ENCODE measurements at places on chromosomes 1 and 21.

DNA sequence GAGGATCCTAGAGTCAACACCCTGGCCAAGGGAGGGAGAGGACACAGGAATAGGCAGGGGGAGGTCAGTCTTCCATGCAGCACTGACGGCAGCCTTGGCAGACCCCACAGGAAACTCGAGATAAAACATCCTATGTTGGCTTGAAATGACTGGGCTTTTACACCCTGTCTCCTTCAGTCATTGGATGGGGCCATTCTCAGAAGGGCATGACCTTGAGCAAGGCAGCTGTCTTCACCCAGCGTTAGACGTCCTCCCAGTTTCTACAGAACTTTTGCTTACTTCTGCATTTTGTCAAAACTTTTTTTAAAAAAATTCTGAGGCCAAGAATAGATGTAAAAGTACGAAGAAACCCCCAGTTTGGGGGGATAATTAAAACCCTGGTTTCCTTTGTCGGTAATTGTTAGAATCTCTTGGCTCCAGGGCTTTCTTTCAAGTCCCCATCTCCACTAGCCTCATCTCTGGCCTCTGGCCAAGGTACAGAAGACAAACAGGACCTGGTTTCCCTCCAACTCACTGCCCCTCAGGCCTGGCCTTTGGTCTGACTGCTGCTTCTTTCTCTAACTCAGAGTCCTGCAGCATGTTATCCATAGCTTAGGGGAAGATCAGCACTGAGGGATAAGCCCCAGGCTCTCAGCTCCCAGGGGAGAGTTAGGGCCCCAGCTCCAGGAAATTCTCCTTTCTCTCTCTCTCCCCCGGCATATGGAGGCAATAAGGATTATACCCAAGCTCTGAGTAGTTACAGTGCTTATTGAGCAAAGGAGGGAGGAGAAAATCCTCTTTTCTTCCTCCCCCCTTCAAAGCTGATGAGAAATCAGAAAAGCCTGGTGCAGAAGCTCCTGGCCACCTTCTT, 51.6 kb upstream of the KCND3 start:
- DNase-seq: no peak

GRCh38 chr1:57252597-57253294, 171.1 kb downstream of the DAB1 start:
- no peak for DNase-seq

DNA sequence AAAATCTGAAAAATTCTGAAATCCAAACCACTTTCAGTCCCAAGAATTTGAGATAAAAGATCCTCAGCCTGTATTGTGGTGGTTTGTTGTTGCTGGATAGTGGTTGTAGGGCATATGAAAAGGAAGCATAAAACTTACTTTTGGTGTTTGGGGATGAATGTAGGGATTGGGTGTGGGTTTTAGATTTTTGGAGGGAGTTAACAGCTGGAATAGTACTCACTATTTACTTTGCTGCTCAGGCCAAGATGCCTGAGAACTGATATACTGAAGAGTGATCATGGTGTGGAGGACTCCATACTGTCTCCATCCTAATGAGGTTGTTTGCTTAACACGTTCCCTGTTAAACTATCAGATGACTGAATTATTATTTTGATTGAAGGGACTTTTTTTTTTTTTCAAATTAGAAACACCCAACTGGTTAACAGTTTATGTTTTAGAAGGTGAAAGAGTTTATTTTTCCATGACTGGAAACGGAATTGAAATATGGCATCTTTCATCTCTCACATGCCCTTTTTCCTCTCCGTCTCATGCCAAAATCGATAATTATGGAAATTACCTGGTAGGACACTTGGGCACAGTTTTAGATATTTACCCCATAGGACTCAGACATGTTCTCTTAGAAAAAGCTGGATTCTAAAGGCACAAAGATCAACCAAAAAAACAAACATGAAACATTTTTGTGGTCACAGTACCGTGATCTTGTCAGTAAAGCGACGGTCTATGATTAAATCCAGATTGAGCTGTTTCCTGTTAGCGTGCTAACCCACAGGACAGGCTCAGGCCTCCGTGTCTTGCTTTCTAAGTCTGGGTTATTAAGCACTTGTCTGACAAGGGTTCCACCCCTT, 37.3 kb downstream of the RGL1 start:
- no peak for DNase-seq

DNA sequence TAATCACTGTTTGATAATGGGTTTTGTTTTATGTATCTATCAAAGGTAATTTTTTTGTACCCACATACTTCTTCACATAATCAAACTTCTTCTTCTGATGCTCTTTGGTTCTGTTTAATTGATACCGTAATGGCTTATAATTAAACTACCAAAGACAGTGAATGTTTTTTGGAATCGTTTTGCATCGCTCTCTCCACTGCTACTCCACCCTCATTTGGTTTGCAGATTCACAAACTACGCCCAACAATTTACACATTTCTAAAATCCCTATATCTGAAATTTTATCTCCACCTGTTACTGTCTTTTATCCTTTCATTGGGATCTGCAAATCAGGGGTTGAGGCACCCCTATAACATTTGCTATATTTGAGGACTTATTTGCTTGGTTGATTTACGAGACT, 319.6 kb downstream of the RWDD3 start:
- no peak for DNase-seq

- DNase-seq: peak; percentile 59
Measured at GRCh38 chr1:36963006-36963405, 71.3 kb downstream of the GRIK3 start.

GRCh38 chr21:44989537-44989886, 49.7 kb downstream of the SLX9 start:
- no peak for DNase-seq

- DNase-seq: no peak
Measured at GRCh38 chr1:70966018-70966638, 81.5 kb downstream of the PTGER3 start.

DNA sequence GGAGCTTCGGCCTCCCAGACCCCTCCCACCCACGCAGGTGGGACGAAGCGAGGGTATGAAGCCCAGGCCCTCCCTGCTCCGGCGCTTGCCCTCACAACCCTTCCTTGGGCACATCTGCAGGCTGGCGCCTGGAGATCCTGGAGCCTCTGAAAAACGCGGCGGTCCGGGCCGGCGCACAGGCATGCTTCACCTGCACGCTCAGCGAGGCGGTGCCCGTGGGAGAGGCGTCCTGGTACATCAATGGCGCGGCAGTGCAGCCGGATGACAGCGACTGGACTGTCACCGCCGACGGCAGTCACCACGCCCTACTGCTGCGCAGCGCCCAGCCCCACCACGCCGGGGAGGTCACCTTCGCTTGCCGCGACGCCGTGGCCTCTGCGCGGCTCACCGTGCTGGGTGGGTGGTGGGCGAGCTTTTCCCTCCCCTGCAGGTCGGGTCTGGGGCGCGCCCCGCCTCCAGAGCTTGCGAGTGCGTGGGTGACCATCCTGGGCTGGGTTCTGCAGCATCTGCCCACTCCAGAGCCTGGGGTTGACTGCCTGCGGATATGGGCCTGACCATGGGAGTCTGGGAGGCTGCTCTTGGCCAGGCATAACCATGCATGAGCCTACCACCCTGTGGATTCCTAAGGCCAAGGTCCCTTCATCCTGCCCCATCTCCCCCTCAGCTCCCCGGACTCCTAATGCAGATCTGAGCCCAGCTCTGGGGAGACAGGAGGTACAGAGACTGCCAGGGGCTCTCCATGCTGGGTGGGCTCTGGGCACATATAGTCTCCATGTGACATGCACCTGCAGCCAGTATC, 89.8 kb downstream of the TRIM11 start:
- DNase-seq: no peak

DNA sequence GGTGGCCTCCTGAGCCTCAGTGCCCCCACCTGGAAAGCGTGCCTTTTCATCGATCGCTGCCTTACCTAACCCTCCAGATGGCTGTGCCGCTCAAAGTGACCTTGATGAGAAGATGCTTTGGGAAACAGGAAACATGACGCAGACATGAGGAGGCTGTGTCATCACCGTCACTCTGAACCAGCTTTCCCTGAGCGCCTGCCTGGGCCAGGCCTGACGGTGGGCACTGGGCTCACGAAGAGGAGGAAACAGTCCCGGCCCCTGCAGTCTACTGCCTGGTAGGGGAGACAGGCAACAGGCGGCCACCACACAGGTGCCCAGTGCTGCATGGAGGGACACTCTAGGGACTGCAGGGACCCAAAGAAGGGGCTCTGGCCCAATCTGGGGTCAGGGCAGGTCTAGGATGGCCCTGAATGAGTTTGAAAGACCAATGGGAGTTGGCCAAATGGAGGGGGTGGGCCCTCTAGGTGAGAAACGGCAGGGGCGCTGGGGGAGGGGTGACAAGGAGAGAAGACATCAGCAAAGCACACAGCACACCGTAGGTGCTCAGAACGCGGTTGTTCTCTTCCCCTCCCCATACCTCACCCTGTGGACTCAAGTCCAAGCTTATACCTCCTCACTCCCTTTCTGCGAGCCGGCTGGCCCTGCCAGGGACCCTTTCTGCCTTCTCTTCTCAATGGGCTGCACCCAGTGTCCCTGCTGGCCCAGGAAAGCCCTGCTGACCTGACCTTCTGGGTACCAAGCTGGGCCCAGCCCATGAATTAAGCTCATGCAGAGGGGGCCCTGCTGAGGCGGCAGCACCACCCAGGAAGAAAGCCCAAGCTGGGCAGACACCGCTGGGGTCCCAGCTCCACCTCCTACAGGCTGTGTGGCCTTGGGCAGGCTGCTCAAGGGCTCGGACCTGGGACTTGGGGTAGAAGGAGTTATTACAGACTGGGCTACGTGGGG, 44.9 kb downstream of the GLIS1 start:
- no peak for DNase-seq

GRCh38 chr1:87072411-87072810, 158.0 kb downstream of the HS2ST1 start:
- no peak for DNase-seq

- DNase-seq: no peak
Measured at GRCh38 chr1:214469290-214469689, 82.1 kb downstream of the PTPN14 start.

- DNase-seq: no peak
Measured at GRCh38 chr1:40806240-40806639, 22.7 kb downstream of the KCNQ4 start.

GRCh38 chr1:185853739-185854138, 119.5 kb downstream of the HMCN1 start:
- DNase-seq: no peak

DNA sequence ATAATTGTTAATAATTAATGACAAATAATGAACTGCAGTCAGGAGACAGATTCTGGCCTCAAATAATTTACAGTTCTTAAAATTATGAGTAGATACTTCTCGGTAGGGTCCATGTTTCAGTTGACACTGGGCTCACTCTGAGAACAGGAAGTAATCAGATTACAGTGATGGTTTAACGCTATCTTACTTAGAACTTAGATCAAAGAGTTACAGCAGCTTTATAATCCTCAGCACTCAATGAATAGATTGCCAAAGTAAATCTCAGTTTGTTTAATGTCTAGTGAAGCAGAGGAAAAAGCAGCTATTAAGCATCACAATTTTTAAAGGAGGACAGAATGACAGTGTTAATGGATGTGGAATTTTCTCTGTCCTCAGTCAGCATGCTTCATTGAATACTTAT, 79.6 kb downstream of the PDE4B start:
- no peak for DNase-seq

DNA sequence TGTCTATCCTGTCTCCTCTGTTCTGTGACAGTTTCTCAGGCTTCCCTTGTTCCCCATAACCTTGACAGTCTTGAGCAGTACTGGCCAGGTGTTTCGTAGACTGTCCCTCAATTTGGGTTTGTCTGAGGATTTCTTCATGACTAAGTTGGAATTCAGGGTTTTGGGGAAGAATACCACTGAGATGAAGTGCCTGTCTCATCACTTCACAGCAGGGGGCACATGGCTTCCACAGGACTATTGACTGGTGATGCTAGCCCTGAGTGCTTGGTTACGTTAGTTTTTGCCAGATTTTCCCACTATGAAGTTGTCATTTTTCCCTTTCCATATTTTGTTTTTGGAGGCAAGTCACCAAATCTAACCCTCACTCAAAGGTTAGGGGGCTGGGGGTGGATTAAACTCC, 45.7 kb downstream of the CDCP2 start:
- DNase-seq: no peak

DNA sequence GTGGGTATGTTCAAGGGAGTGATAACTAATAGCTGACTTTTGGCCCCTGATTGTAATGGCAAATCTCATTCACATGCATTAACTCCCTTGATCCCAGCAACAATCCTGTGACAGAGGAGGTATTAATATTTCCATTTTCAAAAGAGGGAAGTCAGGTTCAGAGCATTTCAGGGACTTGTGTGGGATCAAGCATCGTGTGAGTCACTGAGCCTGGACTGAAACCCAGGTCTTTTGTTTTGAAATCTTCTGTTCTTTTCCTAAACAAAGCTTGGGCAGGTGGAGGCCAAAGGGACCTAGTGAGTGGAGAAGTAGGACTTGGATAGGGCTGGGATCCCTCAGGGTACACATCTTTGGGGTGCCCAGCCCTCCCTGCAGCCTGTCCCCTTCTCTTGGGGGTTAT, 37.9 kb downstream of the ETNK2 start:
- DNase-seq: no peak

- no peak for DNase-seq
Measured at GRCh38 chr1:17023102-17023501, 11.4 kb upstream of the ATP13A2 start.

- DNase-seq: no peak
Measured at GRCh38 chr1:13948888-13949391, 249.0 kb downstream of the PRDM2 start.

DNA sequence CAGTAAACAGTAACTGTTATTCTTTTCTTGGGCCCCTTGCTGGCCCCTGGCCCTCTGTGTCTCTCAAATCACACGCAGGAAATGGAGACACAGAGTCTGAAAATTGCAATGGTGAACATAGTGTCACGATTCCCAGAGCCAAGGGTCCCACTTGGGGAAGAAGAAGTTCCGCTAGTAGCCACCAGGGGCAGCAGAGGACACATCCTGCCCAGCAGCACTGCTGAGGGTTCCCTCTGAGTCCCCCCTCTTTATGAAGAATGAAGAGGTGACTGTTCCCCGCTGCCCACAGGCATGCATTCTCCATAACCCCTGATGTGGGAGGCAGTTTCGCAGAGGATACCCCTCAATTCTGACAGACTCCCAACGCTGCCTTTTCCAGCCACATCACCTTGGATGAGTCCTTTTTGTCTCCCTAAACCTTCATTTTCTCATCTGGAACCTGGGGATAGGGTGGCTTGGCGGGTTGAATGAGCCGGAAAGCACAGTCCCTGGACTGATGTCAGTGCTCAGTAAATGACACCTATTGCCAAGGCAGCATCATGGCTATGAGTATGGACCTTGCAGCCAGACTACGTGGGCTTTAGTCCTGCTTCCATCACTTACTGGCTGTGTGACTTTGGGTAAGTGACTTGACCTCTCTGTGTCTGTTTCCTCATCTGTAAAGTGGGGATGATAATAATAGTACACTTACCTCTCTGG, 238.0 kb upstream of the TMEM51 start:
- peak; percentile 39 for DNase-seq

- DNase-seq: no peak
Measured at GRCh38 chr1:246661451-246661850, 62.8 kb upstream of the SCCPDH start.

DNA sequence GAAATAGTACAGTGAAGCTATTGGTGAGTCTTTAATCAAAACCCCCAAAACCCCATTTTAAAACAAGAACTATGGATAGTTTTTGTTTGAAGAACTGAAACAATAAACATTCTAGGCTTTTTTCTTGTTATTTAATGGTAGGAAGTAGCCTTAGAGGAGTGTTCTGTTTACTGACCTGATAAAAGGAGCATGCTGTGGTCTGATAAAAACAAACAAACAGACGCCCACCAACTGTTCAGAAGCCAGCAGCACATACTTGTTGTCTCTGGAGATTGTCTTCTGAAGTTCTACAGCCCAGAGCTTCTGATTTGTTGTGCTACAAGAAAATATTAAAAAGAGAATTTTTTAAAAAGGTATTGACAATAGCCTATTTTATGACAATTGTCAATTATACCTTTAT, 54.1 kb upstream of the CFAP298 start:
- no peak for DNase-seq

- DNase-seq: no peak
Measured at GRCh38 chr21:30209601-30210000, 6.3 kb downstream of the CLDN8 start.

Measured in midbrain (tissue), 1 donor.